Cardiac septum (tissue), 1 donor: ENCODE measurements at places on chromosomes 7 and 10. TPM values are rescaled to one million over a fixed set of nuclear protein-coding genes. Genes with fewer than 3 reads are reported as not detected.

The KEL gene
- 0.57 TPM for total RNA-seq

The PON3 gene
- 0.54 TPM for total RNA-seq

GRCh38 chr7:5743803-5744202 lies 37.7 kb downstream of the RNF216 start:
- no peak for DNase-seq

DNA sequence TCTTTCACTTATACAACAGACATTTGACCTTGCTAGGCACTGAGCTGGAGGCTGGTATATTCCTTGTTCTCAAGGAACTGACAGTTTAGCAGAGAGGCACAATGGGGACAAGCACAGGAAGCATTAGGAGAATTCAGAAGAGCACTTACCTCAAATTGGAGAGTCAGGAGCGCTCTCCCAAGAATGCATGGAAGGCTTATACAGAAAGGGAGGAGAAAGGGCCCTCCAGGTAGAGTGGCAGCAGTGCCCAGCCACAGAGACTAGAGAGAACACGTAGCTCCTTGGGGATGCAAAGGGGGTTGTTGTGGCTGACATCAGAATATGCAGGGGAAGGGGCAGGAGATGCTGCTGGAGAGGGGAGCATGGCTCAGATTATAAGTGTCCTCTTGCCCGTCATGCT lies 78.2 kb upstream of the MKLN1 start:
- DNase-seq, result no peak

GRCh38 chr7:116095396-116095795 lies 64.8 kb upstream of the TFEC start:
- no peak for DNase-seq

DNA sequence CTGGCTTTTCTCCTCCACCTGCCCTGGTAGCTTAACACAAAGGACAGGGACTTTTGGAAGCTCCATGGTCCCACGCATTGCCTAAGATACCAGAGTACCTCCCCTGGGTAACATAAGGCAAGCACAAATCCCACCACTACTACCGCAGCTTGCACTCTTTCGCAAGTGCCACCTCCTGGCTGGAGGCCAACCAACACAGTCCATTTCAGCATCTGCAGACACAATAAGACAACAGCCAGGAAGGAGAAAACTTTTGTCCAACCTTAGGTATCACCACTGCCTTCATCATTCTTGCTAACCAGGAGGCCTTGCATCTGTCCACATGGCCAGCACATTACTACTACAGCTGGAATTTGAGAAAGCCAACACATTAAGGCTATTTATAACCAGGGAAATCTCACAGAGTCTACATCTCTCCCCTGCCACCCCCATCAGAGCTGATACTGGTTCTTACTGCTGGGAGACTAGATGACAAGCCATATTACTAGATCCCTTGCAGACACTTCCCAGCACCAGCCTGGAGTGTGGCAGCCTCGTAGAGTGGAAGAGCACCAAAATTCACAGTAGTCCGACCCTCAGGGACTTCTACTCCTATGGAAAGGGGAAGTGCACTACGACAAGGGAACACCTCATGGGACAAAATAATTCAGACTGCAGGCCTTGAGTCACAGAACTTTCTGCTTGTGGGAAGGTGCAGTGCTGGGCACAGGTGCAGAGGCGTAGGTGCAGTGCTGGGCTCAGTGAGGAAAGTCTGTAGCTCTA lies 39.8 kb upstream of the CDK13 start:
- DNase-seq, result no peak

DNA sequence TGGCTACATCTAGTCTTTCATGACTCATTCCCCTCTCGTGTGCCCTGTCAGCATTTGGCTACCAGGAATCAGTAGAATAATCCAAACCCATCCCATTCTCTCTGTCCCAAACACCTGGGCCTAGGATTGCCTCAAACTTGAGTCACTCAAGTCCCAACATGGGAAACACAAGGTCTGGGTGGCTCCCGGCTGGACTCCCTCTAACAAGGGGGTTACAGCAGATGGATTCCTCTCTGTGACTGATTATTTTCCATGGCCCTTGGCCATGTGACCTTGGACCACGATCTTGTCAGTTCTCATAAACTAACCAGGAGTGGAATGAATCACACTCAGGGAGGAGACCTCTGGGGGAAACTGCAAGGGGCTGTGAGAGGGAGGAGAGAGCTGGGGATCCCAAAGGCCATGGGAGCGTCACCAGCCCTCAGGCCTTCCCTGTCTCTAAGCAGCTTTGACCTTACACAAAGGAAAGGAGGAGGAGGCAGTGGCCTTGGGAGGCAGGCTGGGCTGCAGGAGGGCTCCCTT lies 533.1 kb downstream of the KCNMA1 start:
- DNase-seq, result no peak

The ZP3 gene
- total RNA-seq, result not detected

The TMEM196 gene
- total RNA-seq, result not detected

GRCh38 chr7:51077316-51077986 lies 239.2 kb downstream of the COBL start:
- no peak for DNase-seq

DNA sequence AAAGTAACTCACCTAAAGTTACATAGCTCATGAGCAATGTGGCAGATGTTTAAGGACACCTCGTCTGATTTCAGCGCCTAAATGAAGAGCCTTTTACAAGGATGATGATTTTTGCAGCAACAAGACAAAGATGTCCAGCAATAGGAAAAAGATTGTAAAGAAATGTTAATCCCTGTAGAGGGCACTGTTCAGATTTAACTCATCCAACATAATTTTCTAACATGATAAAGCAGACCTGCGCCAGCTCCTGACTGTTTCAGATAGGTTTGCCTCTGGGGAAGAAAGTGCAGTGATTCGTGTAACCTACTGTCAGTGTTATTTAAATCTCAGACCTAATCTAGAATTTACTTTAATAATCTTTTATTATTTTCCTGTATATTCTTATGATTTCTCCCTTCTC lies 595.2 kb downstream of the AUTS2 start:
- no peak for DNase-seq

DNA sequence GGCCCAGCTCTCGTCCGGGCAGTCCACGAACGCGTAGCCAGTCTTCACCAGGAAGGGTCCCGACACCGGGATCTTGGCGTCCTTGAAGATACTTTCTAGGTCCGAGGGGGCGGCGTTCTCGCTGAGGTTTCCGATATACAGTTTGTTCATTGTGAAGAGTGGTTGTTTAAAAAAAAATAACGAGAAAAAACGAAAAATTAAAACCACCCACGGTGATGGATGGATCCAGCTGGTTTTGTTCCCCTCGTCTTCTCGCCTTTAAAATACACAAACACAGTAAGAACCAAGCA lies 385 bp downstream of the IGF2BP3 start:
- DNase-seq, result no peak

The TMEM184A gene
- 0.08 TPM for total RNA-seq

The HACD1 gene
- total RNA-seq, result 213 TPM

DNA sequence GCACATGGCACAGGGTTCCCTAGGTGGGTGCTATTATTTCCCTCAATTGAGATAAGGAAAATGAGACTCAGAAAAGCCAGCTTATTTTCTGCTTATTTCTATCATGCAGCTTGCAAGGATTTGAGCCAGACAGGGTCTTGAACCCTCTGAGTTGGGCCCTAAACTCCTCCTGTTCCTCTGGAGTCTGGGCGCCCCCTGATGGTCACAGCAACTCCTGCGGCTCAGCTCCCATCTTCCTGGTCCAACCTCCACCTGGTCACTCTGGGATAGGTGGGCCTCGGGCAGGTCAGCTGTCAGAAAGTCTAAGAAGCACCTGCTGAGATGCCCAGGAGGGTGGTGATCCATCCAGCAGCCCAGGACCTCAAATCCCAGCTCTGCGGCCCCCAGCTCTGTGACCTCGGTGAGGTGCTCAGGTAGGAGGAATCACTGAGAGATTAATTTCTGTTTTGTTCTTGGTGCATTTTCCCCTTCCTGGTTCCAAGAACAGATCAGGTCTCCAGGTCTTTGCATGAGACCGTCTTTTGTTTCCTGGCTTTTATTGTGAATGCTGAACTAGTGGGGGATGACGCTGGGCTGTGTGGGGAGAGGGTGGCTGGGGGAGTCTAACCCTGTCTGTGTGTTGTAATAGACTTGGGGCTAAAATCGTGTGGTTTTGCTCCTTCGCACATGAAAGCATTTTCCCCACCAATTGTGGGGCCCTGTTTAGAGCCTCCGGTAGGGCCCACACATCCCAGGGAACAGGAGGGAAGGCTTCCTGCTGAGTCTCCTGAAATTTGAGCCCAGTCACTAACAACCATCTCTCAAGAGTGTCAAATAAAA lies 32.8 kb downstream of the TMEM130 start:
- DNase-seq, result no peak

GRCh38 chr7:154767821-154768415 lies 235.0 kb downstream of the PAXIP1 start:
- DNase-seq, result no peak

- no peak for DNase-seq
These were observed 31.7 kb downstream of the PAPOLB start for GRCh38 chr7:4830176-4830575.

- no peak for DNase-seq
These were observed 28.5 kb downstream of the ZMIZ1 start for GRCh38 chr10:79097021-79097872.

GRCh38 chr7:102431617-102432298 lies 1.6 kb upstream of the ORAI2 start:
- no peak for DNase-seq

- DNase-seq, result no peak
These were observed 16.4 kb upstream of the FERD3L start for GRCh38 chr7:19161671-19162070.

The PLXDC2 gene
- total RNA-seq, result 22.6 TPM

DNA sequence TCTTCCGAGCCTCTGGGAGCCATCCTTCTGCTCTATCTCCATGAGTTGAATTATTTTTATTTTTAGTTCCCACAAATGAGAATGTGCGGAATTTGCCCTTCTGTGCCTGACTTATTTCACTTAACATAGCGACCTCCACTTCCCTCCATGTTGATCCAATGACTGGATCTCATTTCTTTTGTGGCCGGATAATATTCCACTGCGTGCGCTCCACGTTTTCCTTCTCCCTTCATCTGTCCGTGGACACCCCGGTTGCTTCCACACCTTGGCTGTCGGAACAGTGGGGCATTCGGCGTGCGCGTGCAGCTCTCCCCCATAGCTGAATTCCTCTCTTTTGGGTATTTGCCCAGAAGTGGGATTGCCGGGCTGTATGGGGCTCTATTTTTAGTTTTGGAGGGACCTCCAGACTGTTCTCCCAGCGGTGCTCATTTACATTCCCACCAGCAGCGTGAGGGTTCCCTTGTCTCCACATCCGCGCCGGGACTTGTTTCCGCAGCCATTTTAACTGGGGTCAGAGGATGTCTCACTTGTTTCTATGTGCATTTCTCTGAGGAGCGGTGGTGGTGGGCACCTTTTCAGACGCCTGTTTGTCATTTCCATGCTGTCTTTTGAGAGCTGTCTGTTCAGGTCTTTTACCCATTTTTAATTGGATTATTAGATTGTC lies 51.0 kb upstream of the SUN1 start:
- DNase-seq, result no peak

DNA sequence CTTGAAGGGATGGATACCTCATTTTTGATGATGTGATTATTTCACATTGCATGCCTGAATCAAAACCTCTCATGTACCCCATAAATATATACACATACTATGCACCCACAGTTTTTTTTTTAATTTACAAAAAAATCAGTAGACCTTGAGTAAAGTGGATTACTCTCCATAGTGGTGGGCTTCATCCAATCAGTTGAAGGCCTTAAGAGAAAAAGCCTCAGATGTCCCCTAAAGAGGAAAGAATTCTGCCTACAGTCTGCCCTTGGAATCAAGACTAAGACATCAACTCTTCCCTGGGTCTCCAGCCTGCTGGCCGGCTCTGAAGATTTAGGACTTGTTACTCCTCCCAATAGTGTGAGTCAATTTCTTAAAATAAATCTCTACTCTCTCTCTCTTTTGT lies 1.1 kb downstream of the AZGP1 start:
- DNase-seq, result no peak

The SPOCK2 gene
- 7.5 TPM for total RNA-seq

The MYOZ1 gene
- total RNA-seq, result 8.7 TPM

The CFAP43 gene
- total RNA-seq, result 0.08 TPM

DNA sequence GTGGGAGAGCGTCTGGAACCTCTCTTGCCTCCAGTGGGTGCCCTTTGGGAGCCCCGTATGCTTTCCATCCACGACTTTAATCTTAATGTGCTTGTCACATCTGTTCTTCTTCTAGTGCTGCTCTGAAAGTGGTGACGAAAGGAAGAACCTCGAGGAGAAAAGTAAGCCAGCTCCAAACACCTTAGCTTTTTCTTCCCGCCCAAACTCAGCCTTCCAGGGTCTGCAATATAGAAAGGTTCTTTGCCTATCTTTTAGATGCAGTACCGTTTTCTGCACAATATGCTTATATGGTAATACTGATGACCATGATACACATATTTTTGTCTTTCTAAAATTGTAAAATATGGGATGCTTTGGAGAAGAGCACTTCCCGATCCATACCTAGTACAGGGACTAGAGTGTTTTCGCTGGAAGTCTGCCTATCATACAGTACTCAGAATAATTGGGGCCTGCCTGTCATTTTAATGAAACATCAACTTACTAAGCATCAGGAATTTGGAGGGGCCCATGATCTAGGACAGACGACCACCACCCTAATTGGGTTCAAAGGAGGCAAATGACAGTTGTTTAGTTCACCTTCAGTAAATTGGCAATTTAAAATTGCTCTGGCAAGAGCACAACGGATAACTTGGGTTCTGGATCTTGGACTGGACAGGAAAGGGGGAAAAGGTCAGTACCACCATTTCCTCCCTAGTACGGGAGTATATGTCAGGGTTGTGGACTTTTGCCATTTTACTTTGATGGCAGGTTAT lies 884 bp downstream of the RINT1 start:
- DNase-seq, result no peak

GRCh38 chr10:72162978-72163377 lies 52.8 kb upstream of the ANAPC16 start:
- no peak for DNase-seq

The LRGUK gene
- 0.24 TPM for total RNA-seq

DNA sequence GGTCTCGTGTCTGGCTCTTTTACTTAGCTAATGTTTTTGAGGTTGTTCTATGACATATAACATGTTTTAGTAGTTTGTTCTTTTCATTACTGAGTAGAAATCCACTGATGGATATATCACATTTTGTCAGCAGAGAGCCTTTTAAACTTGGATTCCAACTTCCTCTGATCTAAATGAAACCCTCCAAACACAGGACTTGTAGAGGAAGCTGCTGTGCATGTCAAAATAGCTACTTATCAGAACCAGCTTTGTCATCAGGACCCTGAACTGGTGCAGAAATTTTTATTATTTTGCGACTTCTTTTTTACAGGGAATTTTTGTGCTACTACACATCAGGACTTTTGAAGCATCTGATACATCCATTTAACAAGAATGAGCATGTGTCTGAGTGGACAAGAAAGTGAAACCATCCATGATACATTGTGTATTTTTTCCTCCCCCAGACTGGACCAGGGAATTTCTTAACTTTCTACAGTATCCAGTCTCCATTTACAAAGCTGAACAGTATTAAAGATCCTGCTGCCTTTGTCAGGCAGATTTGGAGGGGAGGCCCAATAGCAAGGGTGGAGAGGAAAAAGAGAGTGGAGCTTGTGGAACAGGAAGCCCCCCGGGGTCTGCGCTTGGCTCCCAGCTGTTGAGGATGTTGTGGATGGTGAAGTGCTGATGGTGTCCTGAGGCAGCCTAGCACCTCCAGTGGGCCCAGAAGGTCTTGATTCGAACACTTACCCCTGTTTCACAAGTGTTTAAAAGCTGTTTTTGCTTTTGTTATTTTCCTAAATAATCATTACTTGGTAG lies 29.3 kb upstream of the MTPAP start:
- no peak for DNase-seq

The CUL2 gene
- total RNA-seq, result 30.0 TPM

GRCh38 chr7:157980774-157981173 lies 606.8 kb downstream of the PTPRN2 start:
- peak; percentile 22 for DNase-seq
